ENCODE measurements at places on chromosomes 1 and 21.

DNA sequence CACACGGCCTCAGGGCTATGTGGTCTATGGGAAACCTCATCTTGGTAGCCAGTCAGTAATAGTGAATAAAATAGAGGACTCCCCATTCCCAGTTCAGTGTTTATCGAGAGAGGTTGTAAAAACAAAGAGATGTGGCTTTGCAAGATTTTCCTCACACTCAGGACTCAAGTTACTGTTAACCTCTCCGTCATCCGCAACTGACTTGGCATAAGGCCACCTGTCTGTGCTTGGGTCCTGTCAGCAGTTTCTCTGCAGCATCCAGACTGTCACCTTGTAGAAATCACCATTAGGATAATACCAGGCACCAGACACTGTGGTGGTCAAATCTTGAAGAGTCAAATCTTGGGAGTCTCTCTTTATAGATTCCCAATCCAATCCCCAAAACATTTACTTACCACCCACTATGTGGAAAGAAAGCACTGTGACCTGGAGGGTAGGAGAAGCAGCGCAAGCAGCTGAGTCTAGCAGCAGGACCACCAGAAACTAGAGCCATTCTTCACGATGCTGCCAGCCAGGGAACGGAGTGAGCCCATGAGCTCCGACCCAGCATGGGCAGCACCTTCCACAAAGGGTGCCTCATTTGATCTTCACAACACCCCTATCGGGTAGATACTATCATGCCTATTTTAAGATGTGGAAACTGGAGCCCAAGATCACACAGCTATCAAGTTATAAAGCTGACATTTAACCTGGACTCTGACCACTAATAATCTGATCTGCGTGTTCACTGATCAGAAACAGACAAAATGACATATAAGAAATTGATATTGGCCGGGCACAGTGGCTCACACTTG is 5.6 kb upstream of the GPR25 start:
- H3K27me3 ChIP-seq: peaks cover 4% of the 10 kb centered on the region
- no peak overlapping the region for H3K4me3 ChIP-seq

- peaks cover 21% of the 10 kb centered on the region for H3K27me3 ChIP-seq
- no peak for DNase-seq
- H3K4me3 ChIP-seq: peak overlapping the region; percentile 79
- H3K4me1 ChIP-seq: peaks cover 91% of the 10 kb centered on the region
- H3K36me3 ChIP-seq: peaks cover 5% of the 10 kb centered on the region
Observed at GRCh38 chr1:40383095-40383487, 9.6 kb downstream of the SMAP2 start.

DNA sequence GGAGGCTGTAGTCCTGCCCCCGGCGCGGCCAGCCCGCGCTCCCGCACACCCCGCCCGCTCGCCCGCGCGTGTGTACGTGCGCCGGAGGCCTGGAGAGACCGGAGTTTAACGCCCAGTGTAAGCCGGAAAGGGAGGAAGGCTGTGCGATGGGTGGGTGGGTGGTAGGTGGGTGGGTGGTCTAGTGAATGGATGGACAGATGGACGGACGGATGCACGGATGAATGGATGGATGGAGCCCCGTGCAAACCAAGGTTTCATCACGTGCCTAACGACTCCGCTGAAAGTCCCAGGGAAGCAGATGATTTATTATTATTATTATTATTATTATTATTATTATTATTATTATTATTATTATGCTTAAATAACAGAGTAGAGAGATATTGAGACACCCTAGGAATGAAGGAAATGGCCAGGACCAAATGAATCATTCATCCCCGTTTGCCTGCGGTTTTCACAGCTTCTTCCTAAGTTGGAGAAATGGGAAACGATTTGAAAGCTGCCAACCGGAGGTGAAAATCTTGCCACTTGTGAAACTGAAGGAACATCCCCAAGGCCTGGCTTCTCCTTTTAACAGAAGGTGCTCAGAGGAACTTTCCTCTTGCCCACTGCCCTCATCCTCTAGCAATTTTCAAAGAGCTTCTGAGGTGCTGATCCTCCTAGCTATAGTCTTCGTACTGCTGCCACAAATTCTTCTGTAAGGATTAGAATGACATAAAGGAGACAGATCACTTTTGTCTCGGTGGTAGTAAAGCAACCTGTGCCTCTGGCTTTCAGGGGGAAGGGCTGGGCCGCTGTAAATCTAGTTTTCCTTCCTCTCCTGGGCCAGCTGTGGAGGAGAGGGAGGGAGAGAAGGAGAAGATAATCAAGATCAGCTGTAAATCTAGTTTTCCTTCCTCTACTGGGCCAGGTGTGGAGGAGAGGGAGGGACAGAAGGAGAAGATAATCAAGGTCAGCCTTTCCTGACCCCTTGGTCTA is 648 bp upstream of the RGS7 start:
- no peaks in the 10 kb centered on the region for H3K36me3 ChIP-seq
- no peak overlapping the region for H3K27ac ChIP-seq

- H3K27me3 ChIP-seq: peaks cover 2% of the 10 kb centered on the region
- H3K36me3 ChIP-seq: no peaks in the 10 kb centered on the region
- no peak overlapping the region for H3K27ac ChIP-seq
- no peak overlapping the region for H3K4me3 ChIP-seq
- DNase-seq: no peak
Observed at GRCh38 chr1:229562686-229563085, 4.2 kb upstream of the ABCB10 start.

Measured in immature natural killer cell (primary cell).